ENCODE measurements at places on chromosomes 16 and 17.

DNA sequence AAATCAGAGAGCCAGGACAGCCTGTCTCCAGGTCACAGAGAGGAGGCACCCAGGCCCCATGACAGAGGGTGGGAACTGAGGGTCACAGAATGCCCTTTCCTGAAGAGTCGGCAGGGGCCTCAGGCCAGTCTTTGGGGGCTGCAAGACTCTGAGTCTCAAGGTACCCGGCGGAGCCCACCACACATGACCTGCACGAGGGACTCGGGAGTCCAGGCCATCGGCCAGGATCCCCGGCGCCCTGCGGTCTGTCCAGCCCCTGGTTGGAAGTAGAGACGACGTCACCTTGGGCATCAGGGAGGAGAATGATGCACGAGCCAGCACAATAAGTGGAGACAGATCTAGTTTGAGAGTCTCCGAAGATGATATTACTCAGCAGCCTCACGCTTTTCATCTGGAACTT lies 234.7 kb upstream of the SDK2 start:
- no peak for DNase-seq

GRCh38 chr16:85081038-85081437 lies 31.2 kb downstream of the CIBAR2 start:
- DNase-seq, result no peak

GRCh38 chr17:4940555-4941318 lies 669 bp downstream of the RNF167 start:
- DNase-seq, result peak; percentile 24

GRCh38 chr17:51496378-51496777 lies 236.0 kb downstream of the UTP18 start:
- no peak for DNase-seq

DNA sequence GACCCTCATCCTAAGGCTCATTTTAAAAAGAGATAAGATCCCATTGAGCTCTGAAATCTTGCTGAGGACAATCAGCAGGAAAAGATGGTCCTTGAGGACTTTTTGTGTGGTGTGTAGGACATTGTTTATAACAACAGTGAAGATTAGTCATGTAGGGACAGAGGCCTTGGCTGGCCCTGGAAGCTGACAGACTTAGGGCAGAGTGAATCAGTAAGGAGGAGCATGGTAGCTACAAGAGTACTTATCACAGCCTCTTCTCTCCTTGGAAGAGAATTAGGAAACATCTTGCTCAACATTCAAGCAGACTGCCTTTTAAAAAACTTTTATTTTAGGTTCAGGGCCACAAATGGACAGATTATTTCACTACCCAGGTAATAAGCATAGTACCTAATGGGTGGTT lies 665.9 kb upstream of the SALL1 start:
- no peak for DNase-seq

DNA sequence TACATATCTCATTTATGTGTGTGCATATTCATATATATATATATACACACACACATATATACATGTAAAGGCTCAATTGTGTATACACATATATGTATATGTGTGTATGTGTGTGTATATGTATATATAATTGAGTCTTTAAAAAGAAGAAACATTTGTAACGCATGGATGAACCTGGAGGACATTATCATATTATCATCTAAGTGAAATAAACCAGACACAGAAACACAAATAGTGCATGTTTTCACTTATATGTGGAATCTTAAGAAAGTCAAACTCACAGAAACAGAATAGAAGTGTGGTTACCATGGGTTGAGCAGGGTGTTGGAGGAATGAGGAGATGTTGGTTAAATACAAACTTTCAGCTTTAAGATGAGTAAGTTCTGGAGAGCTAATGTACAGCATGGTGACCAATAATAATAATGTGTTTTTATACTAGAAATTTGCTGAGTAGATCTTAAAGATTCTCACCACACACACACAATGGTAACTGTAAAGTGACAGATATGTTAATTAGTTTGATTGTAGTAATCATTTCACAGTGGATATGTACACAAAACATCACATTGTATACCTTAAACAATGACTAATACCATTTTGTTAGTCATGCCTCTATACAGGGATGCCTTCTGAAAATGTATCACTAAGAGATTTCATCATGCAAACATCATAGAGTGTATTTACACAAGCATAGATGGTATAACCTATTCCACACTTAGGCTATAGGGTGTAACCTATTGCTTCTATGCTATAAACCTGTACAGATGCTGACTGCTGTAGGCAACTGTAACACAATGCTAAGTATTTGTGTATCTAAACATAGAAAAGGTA lies 132.6 kb upstream of the CACNG5 start:
- DNase-seq, result no peak

GRCh38 chr17:68560966-68561720 lies 40.0 kb downstream of the FAM20A start:
- no peak for DNase-seq

DNA sequence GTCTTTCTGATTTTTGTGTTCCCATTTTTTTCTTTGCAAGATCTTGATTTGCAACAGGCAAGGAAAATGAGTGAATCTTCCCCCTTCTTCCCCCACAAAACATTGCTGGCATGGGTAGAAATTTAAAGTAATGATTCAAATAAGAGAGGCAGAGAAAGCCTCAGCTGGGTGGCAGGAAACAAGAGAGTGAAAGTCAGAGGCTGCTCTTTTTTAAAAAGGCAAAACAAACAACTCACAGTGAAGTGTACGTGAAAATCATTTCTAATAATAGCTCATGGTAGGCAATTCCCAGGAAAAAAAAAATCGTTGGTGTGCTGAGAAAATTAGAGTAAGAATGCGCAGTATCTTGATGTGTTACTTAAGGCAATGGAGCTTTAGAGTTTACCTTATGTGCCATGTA lies 229.5 kb downstream of the FTO start:
- no peak for DNase-seq

All from stimulated activated CD4-positive, alpha-beta T cell treated with anti-CD3 and anti-CD28 coated beads, Interleukin-1b, Interleukin-23, amount 100 ng/mL, for 4 hours (primary cell).